ENCODE measurements at places on chromosomes 3 and 15.

GRCh38 chr3:178112134-178112533, 424.1 kb upstream of the KCNMB2 start:
- DNase-seq: no peak

DNA sequence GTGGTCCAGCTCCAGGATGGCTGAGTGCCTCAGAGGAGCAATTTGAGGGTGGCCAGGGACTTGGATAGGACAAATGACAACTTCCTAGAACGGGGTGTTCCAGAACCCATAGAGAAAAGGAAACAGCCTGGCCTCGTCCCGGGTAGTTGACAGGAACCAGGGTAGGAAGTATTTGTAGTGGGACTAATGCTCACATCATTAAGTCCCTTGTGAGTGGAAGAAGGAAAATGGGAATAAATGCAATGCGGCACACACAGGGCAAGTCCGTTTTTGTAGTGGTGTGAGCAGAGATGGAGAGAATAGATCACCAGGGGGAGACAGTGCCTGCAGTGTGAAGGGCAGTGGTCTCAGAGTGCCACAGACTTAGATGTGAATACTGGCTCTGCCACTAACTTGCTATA, 19.6 kb downstream of the TIMP4 start:
- DNase-seq: no peak

DNA sequence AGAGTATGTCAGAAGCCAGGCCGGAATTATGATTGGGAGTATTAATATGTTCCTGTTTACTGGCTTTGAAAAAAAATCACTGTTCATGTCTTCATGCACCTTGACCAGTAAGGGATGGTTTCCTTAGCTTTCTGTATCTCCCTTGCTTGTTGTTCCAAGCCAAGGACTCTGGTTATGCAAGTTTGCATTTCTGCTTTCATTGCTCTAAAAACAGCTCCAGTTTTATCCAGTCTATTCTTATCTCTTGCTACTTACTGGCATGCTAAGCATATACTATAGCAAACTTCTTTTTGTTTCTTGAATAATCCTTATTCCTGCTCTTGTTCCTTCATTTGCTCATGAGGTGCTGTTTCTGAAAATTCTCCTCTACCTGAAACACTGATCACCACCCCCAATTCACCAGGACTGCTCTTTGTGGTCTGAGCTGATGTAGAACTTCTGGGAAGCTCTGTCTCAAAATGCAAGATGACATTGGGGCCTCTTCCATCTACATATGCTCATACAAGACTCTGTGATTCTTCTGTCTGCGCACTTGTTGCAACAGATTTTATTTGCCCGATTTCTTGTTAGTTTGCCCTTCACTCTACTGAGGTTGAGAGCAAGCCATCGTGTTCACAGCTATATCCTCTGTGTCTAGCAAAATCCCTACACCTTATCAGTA, 173.0 kb downstream of the EBLN2 start:
- no peak for DNase-seq

- no peak for DNase-seq
These were observed 370.1 kb downstream of the CNTN6 start for GRCh38 chr3:1462856-1463450.

GRCh38 chr3:80445641-80446040, 677.8 kb upstream of the ROBO1 start:
- no peak for DNase-seq

DNA sequence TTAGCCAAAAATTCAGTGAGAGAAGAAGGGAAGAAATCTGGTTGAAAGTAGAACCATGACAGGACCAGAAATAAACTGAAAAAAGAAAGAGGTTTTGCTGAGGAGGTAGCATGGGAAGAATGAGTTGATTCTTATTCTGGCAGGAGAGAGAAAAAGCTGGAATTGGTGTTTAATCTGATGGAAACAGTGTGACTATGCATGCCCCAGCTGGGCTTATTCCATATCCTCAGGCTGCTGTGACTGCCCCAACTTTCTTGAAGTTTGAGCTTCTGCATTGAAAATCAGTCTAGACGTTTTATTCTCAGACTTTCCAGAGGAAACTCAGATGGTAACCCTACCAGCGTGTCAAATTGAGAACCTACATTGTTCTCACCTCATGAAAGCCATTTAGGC, 352.5 kb upstream of the DCBLD2 start:
- no peak for DNase-seq

DNA sequence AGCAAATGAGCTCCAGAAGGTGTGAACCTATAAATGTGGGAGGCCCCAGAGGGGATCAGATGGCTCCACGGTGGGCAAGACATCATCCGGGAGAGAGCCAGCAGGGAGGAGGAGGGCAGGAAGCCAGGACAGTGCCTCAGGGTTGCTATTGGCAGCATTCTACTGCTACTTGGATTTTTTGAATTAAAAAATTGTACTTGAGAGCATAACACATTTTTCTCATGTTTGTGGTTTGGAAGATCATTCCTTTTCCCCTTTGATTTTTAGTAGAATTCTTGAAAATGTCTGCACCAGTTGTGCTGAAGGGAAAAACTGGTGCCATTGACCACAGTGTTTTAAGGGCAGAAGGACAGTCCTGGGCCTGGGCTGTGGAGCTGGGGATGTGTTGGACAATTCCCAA, 59.2 kb downstream of the LYZL4 start:
- no peak for DNase-seq

GRCh38 chr3:103511891-103512290, 1077.1 kb downstream of the ZPLD1 start:
- no peak for DNase-seq

DNA sequence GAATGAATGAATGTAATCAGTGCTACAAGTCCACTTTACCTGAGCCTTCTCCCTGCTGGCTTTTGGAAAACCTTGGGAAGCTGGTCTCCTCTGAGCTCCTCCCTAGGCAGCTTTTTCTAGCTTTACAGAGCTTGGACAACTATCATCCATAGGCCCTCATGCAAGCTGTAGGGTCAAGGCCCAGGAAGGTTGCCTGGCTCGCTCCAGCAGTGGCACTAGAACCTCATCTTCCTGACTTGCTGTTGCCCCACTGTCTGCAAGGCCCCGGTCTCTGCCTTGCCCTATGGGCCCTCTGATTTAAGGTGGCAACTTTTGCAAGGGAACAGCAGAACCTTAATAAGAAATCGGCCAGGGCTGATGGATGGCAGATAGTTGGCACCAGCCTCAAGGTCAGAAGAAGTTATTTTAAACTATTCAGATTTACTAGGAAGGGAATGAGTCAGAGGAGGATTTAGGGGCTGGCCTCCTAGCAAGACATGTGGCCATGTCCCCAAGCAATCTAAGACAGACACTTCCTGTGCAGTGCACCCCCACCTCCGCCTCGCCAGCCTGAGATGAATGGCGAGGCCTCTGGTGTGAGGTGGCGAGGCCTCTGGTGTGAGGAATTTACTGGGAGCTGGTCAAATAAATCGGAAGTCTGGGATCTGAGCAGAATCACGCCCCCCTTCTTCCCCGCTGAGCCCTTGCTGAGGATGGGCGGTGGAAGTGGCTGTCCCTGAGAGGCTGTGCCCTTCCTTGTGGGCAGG, 180.8 kb downstream of the MEGF11 start:
- no peak for DNase-seq

DNA sequence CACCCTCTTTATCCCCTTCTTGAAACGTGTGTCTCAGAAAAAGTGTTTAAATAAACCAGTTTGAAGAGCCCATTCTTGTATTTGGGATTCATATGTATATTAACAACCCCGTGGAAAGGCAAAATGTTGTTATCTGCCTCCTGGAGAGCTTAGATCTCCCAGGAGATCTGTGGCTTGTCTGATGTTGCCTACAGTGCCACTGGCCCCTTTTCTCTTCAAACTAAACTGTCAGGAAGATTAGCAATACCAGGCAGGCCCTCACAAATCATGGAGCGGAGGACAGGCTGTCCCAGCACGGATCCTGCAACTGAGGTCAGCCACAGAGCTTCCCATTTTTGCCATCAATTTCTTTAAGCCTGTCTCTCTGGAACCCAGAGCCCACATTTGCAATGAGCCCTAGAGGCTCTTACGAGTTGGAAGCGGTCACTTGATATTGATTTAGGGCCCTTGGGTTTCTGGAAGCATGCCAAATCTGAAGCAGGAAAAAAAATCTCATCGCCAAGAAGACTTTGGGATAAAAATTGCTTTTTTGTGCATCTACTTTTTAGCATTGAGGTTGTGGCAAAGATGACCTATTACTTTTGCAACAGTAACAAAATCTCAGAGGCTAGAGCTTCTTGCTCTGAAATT, 234.1 kb downstream of the OPA1 start:
- no peak for DNase-seq

All from stimulated activated CD4-positive, alpha-beta T cell treated with anti-CD3 and anti-CD28 coated beads, Interleukin-4, amount 100 ng/mL, for 4 hours (primary cell).